LHCN-M2 (cell line): ENCODE measurements at places on chromosomes 16 and 17. TPM values are rescaled to one million over a fixed set of nuclear protein-coding genes. Genes with fewer than 3 reads are reported as not detected.
A peak's percentile ranks its signal among the peaks of the same experiment; 100 is the strongest.

- DNase-seq = no peak
Observed at GRCh38 chr17:38609280-38610031, 3.7 kb upstream of the SRCIN1 start.

- no peak for DNase-seq
Observed at GRCh38 chr16:23634461-23635036, 6.6 kb downstream of the PALB2 start.

GRCh38 chr16:67101311-67102082, 8.2 kb upstream of the PHAF1 start:
- peak; percentile 39 for DNase-seq

DNA sequence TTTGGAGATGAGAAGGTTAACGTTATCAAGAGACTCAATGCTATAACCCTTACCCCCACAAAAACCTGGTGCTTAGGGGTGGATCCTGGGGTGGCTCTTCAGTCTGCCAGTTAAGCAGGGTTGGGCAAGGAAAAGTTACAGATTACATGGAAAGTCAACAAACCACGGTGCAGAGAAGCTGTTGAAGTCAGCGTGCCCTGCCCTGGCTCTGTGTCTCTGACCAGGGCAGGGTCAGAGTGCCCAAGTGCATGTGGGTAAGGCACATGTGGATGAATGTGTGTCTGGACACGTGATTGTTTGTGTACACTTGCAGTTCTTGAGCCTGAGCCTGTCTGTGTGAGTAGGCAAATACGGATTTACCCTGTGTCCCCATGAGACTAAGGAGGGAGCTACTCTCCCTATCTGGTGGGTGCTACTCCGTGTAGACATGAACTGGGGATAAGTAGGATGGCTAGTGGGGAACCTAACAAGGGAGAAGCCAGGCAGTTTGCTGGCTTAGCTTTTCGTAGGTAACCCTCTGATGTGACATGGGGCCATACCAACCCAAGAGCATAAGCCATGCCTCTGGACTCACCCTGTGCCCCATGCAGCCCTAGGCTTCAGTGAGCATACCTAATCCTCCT, 5.5 kb downstream of the IGFBP4 start:
- peak; percentile 49 for DNase-seq

MPP2 gene
- total RNA-seq = 3.4 and 11.3 TPM in 2 replicates

WFDC1 gene
- not detected in 2 replicates for total RNA-seq
